Pons (tissue), 1 donor: ENCODE measurements at places on chromosomes 11 and 22.
A peak's percentile ranks its signal among the peaks of the same experiment; 100 is the strongest.

DNA sequence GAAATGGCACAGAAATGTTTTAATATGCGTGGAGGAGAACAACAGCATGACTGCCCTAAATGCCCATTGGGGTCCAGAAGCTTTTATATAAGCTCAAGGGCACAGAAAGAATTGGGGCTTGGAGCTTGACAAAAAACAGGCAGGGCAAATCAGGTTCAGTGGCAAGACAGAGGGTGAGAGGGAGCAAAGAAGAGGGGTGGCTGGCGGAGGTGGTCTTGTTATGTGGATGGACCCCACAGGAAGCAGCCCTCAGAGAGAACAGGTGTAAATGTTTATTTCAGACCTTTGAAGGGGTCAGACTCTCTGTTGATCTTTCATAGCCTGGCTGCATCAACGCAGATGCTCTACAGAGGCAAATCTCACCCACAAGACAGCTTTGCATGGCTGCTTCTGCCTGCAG is 213.1 kb upstream of the B3GAT1 start:
- no peak for DNase-seq

GRCh38 chr22:47802421-47802820 is 1040.0 kb downstream of the TBC1D22A start:
- no peak for DNase-seq

GRCh38 chr11:114782650-114783310 is 104.5 kb downstream of the NXPE2 start:
- DNase-seq = no peak

DNA sequence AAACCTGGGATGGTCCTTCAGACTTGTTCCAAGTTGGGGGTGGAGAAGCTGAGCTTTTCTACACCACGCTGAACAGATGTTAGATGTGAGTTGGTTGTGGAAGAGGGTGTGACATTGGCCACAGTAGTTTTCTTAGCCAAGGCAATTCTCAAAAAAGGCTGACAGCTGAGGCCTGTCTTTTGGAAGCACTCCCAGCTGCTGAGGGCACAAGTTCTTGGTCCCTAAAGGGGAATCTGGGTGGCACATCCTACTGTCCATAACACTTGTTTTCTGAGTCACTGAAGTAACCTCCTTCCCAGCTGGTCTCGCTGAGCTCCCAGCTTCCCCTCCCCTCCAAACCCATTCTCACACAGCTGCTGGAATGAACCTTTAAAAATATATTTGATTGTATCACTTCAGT is 375.7 kb upstream of the KIRREL3 start:
- DNase-seq = no peak

- peak; percentile 96 for DNase-seq
Observed at GRCh38 chr11:133934599-133935550, 21.9 kb downstream of the IGSF9B start.
